ENCODE measurements at places on chromosomes 2 and 18. TPM values are rescaled to one million over a fixed set of nuclear protein-coding genes. Genes with fewer than 3 reads are reported as not detected.
A peak's percentile ranks its signal among the peaks of the same experiment; 100 is the strongest.

- no peak overlapping the region for H3K27ac ChIP-seq
- H3K4me1 ChIP-seq: no peaks in the 10 kb centered on the region
- no peak for DNase-seq
- H3K27me3 ChIP-seq: no peaks in the 10 kb centered on the region
These were observed 138.9 kb upstream of the APCDD1 start for GRCh38 chr18:10315522-10315921.

DNA sequence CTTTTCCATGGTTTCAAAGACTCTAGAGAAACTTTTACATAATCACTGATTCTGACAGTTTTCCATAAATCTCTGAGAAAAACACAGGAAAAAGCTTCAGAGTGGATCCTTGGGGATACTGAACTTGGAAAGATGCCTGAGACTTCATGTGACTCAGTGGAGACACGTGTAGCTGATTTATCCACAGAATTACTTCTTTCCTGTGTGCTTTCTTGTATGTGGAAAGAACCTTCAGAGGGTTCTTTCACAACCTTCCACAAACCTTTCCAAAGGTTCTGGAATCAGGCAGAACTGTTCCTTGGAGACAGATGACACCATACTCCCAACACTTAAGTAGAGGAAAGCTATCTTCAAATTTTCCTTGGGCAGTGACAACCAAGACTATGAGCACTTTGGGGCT, 207.2 kb downstream of the RND3 start:
- H3K4me3 ChIP-seq: no peak overlapping the region
- no peak overlapping the region for H3K27ac ChIP-seq
- peak; percentile 9 for DNase-seq
- no peaks in the 10 kb centered on the region for H3K27me3 ChIP-seq
- H3K4me1 ChIP-seq: no peaks in the 10 kb centered on the region

DNA sequence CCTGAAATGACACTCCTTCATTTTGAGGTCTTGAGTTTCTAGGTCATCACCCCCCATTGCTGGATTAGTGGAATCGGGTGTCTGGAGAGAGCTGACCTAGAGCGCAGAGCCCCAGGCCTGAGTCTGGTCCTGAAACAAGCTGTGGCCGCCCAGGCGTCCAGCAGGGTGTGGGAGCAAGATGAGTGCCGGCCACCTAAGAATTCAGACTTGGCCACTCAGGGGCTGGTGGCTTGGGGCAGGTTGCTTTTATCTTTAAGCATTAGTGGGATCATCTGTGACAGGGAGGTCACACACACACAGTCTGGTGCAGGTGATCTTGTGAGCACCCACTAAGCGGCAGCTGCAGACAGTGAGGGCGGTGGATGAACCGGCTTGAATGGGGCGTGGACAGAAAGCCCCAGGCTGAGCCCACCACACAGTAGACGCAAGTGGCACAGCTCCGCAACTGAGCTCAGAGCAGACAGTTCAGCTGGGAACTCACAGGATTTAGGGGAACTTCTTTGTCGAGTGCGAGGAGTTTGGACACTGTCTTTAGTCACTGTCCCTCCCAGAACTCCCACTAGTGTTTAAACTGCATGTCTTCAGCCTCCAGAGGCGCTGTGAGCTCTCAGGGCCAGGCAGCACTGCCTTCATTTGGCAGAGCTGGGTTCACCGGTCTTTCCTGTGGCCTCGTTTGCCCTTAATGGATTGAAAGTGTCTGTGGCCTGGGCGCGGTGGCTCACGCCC, 21.5 kb downstream of the ITGB1BP1 start:
- H3K27ac ChIP-seq: no peak overlapping the region
- peaks cover 42% of the 10 kb centered on the region for H3K36me3 ChIP-seq
- H3K27me3 ChIP-seq: no peaks in the 10 kb centered on the region
- H3K4me3 ChIP-seq: no peak overlapping the region
- H3K4me1 ChIP-seq: no peaks in the 10 kb centered on the region
- DNase-seq: no peak

ANKRD30B gene
- 0.10 TPM for polyA plus RNA-seq

DNA sequence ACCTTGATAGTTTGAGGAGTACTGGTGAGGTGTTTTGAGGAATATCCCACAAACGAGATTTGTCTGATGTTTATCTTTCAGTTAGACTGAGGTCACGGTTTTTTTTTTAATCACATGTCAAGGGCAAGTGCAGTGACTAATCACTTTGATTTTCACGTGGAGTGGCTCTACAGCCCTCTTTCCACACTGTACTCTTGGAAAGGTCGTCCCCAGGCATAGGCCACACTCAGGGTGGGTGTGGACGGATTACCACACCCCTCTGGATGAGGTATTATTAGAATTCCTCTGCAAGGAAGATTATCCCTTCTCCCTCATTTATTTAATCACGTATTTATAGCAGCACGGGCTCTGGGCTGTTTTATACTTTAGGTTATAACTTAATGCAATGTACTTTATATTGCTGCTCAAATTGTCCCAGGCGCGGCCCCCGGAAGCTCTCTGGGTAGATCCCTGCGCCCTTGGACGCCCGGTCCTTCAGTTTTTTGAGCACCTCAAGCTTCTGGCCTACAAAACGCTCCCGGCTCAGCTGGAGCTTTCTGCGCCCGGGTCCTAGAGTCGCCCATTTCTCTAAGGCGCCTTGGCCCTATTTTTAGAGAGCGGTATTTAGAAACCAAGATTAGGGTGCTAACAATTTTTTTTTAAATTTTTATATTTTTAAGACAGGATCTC, 515 bp upstream of the PLEKHB2 start:
- H3K27ac ChIP-seq: peak overlapping the region; percentile 98
- H3K36me3 ChIP-seq: no peaks in the 10 kb centered on the region
- DNase-seq: peak; percentile 90
- H3K4me3 ChIP-seq: peak overlapping the region; percentile 96

- peaks cover 3% of the 10 kb centered on the region for H3K27me3 ChIP-seq
These were observed 75.6 kb downstream of the DCDC2C start for GRCh38 chr2:3778851-3779495.

ARHGAP28 gene
- 13.7 TPM for polyA plus RNA-seq

- H3K36me3 ChIP-seq: peaks cover 22% of the 10 kb centered on the region
- DNase-seq: no peak
- no peak overlapping the region for H3K4me3 ChIP-seq
- no peaks in the 10 kb centered on the region for H3K4me1 ChIP-seq
These were observed 37.9 kb upstream of the RPL31 start for GRCh38 chr2:100964222-100964621.

DNA sequence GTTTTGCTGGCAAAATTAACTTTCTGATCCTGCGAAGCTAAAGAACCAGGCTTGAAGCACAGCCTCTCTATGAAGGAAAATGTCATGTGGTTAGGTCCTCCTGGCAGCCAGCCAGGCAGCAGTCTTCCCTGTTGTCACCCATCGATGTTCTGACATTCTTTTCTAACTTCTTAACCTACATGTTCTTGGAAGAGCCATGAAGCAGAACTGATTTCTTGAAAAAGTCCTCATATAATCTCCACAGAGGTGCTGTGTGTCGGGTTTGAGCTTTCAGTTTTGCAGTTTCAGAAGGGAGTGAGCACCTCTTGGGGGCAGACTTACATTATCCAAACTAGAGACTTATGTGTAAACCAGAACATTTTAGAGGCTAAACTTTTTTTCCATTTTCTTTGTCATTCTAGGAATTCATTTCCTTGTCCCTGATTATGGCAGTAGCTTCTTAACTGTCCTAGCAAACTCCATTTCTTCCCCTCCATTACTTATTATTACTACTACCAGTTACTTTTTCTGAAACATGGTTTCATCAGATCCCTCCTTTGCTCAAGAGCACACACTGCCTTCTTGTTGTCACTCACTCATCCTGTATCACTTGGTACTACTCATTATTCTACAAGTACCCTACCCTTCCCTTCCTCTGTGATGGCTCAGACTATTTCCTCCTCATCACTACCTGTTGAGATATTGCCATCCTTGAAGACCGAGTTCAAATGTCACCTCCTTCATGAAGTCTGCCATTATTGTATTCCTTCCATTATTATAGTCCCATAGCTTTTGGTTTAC, 31.1 kb downstream of the DOK1 start:
- no peak overlapping the region for H3K4me3 ChIP-seq
- no peak overlapping the region for H3K27ac ChIP-seq
- no peaks in the 10 kb centered on the region for H3K4me1 ChIP-seq

DNA sequence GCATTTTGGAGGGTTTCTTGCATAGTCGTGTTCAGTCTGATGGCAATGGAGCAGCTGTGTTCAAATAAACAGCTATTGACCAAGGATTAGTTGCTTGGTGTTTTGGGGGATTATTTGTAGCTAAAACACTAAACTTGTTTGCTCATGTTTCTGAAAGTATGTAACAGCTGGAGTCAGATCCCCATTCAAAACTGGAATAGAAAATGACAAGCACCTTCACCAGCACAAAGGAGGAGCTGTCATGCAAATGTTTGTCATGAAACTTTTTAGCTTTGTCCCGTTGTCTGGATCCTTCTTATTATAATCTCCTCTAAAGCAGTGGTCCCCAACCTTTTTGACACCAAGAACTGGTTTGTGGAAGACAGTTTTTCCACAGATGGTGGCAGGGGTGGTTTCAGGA, 96.9 kb upstream of the ZNF236 start:
- no peak for DNase-seq
- no peaks in the 10 kb centered on the region for H3K36me3 ChIP-seq
- no peaks in the 10 kb centered on the region for H3K4me1 ChIP-seq

- no peak for DNase-seq
- H3K4me3 ChIP-seq: no peak overlapping the region
- no peaks in the 10 kb centered on the region for H3K27me3 ChIP-seq
- H3K36me3 ChIP-seq: no peaks in the 10 kb centered on the region
- no peak overlapping the region for H3K27ac ChIP-seq
- H3K4me1 ChIP-seq: no peaks in the 10 kb centered on the region
These were observed 1.4 kb downstream of the SCYGR3 start for GRCh38 chr2:227613272-227613660.

- H3K36me3 ChIP-seq: no peaks in the 10 kb centered on the region
- peak; percentile 86 for DNase-seq
- peaks cover 21% of the 10 kb centered on the region for H3K4me1 ChIP-seq
These were observed 25.4 kb upstream of the SLC66A3 start for GRCh38 chr2:11129598-11130449.

- H3K36me3 ChIP-seq: no peaks in the 10 kb centered on the region
- H3K27ac ChIP-seq: peak overlapping the region; percentile 22
- H3K4me1 ChIP-seq: peaks cover 22% of the 10 kb centered on the region
- no peaks in the 10 kb centered on the region for H3K27me3 ChIP-seq
- DNase-seq: no peak
These were observed 214.0 kb upstream of the KCNJ3 start for GRCh38 chr2:154484338-154485099.

GRCh38 chr2:160891353-160891740, 268.9 kb upstream of the TANK start:
- H3K36me3 ChIP-seq: no peaks in the 10 kb centered on the region
- no peak overlapping the region for H3K4me3 ChIP-seq
- no peak overlapping the region for H3K27ac ChIP-seq
- H3K27me3 ChIP-seq: no peaks in the 10 kb centered on the region
- no peak for DNase-seq

- no peaks in the 10 kb centered on the region for H3K27me3 ChIP-seq
- H3K4me3 ChIP-seq: no peak overlapping the region
- DNase-seq: no peak
These were observed 109.8 kb downstream of the ESCO1 start for GRCh38 chr18:21490748-21491147.

ASXL3 gene
- polyA plus RNA-seq: 2.7 TPM

TTR gene
- 761 TPM for polyA plus RNA-seq

- no peaks in the 10 kb centered on the region for H3K27me3 ChIP-seq
- DNase-seq: no peak
- no peaks in the 10 kb centered on the region for H3K4me1 ChIP-seq
- H3K27ac ChIP-seq: no peak overlapping the region
- no peaks in the 10 kb centered on the region for H3K36me3 ChIP-seq
These were observed 173.9 kb downstream of the SUCLG1 start for GRCh38 chr2:84285056-84285747.

PMAIP1 gene
- 10.4 TPM for polyA plus RNA-seq

- H3K4me1 ChIP-seq: no peaks in the 10 kb centered on the region
- H3K27ac ChIP-seq: no peak overlapping the region
- DNase-seq: no peak
- no peaks in the 10 kb centered on the region for H3K27me3 ChIP-seq
- H3K4me3 ChIP-seq: no peak overlapping the region
These were observed 567.6 kb downstream of the KCNJ3 start for GRCh38 chr2:155266109-155266508.

Data from large intestine (tissue), 12 donors.